ENCODE measurements at places on chromosomes 6 and 20.

DNA sequence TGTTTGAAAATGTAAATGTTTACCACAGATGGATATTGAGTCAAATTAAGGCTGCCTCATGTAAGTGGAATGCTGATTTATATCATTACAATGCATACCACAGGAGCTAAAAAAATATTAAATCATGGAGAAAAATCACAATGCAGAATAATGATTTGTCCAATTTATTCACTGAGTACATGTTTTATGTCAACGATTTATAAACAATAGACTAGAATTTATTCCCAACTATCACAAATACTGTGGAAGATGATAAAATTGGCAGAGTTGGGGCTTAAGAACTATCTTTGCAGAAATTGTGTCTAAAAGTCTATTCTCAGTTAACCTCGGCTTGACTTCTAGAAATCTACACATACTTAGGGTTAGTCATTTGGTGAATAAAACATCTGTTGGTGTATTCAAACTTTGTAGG, 472.1 kb upstream of the MARCKS start:
- no peak for DNase-seq

GRCh38 chr6:142913511-142914047, 31.4 kb downstream of the HIVEP2 start:
- DNase-seq = no peak

DNA sequence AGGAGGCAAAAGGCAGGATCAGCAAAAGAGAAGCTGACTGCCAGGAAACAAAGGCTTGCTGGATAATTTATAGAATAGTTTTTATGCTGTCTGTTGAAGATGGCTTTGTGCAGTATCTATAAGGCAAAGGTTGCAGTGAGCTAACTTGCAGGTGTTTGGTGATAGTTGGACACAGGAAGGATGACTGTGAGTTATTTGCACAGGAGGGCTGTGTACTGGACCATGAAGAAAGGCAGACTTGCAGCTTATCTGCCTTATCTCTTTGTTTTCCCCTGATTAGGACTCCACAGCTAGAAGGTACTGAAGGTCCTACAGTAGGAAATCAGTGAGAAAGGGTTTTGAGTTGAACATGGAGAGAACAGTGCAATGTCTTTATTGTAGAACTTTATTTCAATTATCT, 2.1 kb downstream of the BTN1A1 start:
- peak; percentile 27 for DNase-seq

- no peak for DNase-seq
Observed at GRCh38 chr6:153872946-153873345, 166.1 kb upstream of the OPRM1 start.

DNA sequence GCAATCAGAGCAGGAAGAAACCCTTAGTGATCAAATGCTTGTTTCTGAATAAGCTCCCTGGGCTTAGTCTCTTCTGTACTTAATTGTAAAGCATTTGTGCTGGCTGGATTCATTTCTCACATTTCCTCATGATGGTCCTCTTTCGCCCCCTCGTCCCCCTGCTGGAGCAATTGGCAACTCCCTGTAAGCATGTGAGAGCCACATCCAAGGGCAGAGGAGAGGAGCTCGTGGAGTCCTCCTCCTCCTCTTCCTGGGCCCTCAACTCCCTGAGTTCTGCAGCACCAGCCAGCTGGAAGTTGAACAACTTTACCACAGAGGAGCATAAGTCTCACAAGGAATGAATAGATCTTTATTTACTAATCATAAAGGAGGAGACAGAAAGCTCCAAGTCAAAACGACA, 12.6 kb downstream of the ANKEF1 start:
- DNase-seq = peak; percentile 20

DNA sequence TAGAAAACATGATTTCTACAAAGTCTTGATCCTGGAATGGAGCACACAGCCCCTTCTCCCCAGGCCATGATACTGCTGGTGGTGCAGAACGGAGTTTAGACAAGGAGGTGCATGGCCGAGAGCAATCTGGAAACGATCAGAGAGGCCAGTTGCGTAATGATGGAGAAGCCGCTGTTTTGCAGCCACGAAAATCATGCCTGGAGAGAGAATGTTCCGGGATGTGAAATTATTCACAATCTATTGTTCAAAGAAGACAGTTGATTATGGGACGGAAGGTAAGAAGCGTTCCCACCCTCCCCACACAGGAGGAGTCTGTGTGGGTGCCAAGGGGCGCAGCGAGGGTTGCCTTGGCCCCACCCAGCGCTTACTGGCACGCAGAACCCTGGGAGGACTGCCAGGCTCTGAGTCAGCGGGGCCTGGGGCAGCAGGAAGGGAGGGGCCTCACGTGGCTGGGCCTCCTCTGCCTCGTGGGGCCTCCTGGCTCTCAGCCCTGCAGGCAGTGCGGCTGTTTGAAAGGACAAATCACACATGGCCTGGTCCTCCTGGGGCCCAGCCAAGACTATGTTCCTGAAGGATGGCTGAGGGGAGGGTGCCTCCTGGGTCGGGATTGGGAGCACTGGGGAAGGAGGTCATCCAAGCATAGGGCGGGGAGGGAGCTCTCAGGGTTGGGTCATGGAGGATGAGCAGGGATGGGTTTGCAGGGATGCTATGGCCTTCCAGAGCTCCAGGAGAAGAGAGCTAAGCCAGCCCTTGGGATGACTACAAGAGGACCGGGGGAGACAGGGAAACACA, 8.7 kb upstream of the AP5S1 start:
- DNase-seq = peak; percentile 77

DNA sequence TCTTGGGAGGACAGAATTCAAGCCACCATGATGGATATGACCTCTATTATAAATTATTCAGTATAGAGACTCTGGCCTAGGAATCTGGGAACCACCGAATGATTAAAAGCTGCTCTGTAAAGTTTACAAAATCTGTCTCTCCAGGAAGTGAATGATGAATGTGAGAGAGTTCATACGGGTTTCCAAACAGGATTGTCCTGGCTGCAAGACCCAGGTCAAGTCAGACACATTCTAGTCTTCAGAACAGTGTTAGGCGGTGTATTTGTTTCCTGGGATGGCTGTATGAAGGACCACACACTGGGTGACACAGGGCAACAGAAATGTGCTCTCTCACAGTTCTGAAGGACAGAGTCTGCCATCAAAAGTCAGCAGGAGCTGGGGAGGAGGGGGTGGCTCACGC, 222.4 kb downstream of the ZNF217 start:
- DNase-seq = no peak

- no peak for DNase-seq
Observed at GRCh38 chr6:162690158-162690557, 37.4 kb downstream of the PRKN start.

- no peak for DNase-seq
Observed at GRCh38 chr6:131660195-131660594, 23.1 kb downstream of the ENPP3 start.

GRCh38 chr20:12072954-12073264, 155.2 kb downstream of the BTBD3 start:
- no peak for DNase-seq

DNA sequence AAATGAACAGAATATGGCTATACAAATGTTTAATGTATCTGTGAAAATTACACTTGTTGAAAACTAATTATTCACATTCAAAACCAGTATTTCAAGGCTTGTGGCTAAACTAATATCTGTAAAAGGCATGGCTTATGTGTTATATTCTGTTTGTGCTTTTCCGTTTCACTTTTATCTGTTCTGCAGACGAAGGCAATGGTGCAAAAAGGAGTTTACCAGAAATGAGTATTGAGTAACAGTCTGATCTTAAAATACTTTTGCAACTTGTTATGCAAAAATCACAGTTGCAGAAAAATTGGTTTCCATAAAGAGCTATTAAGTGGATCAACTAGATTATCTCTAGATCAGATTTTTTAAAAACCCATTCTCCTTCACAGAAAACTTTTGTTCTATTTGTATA, 9.4 kb upstream of the STX11 start:
- no peak for DNase-seq

DNA sequence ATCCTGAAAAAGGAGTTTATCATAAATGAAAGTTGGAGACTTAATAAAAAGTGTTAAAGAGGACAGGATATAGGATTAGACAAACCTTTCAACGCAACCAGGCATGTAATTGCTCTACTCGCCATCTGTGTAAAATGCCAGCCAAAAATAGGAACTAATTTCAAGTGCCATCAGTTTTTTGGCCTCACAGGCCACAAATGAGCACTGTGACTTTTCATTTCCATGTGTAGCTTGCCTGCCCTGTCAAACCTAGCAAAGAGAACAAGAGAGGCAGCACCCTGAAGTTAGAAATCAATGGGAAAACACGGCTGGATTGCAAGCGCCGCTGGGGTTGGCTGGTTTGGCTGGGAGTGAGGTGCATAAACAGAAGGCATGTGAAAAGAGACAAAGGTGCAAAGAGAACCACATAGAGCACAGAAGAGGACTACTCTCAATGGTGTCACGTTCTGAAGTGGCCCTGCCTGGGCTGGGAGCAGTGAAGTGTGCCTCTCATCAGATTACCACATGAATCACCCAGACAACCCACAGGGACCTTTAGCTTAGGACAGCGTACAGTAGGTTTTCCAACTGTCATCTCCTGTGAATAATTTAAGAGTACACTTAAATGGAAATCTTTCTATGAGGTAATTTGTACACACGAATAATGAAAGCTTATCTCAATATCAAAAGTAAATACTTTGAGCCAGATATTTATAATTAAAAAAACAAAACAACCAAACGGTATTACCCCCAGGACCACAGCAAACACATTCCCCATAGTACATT, 78.0 kb upstream of the NHSL1 start:
- peak; percentile 87 for DNase-seq

DNA sequence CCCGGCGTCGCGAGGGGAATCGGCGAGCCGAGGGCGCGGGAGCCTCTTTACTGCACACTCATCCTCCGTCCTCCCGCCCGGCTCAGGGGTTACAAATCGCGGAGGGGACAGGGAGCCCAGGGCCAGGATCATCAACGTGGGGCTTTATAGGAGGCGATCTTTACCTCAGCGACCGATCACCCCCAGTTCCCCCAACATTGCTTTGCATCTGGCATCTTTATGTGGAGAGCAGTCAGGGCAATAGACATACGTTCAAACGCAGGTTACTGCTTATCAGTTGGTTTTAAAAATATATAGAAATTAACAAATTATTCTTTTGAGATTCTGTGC, 634 bp downstream of the HSF2 start:
- no peak for DNase-seq

DNA sequence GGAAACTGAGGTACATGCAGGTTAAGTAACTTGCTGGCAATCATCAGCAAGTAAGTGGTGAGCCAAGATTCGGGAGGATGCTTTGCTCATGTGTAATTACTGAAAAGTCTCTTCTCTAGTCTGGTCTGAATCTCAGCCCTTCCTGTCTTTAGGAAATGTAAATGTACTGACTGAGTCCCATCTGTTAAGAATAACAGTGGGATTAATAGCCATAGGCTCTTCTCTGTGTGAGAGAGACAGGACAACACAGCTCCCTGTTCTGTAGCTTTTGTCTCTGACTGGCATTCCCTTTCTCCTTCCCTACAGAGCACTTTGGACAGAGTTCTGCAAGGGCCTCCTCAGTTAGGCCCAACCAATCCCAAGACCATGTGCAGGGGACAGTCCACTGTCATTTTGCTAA, 131.3 kb upstream of the OGFRL1 start:
- DNase-seq = no peak

DNA sequence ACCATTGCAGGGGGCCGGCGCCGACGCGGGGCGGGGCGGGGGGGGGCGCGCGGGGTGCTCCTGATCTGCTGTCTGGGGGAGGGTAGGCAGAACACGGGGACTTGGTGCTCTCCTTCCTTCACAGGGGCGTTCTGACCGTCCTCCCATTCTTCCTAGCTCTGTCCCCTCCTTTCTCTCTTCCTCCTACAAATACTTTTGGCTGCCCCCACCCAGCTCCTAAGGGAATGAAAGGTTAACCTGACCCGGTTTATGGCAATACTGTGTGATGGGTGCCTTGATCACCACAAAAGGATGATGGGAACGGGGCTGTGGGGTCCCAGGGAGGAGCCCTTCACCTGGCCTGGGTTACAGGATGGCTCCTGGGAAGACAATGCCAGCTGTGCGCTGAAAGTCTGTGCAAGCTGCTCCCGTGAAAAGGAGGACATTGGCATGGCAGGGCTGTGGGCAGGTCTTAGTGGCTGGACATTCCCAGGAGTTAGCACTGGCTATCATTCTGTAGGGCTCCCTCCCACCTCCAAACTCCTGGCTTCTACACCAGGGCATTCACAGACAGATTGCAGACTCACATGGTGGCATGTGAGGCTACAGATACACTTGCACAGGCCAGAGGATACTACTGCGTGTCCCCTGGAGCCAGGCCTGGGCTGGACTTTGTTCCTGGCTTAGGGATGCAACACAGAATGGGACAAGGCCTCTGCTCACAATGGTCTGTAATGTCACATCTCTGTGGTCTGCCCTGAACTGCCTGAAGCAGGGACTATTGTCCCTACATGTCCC, 1.9 kb upstream of the TPD52L2 start:
- DNase-seq = no peak

DNA sequence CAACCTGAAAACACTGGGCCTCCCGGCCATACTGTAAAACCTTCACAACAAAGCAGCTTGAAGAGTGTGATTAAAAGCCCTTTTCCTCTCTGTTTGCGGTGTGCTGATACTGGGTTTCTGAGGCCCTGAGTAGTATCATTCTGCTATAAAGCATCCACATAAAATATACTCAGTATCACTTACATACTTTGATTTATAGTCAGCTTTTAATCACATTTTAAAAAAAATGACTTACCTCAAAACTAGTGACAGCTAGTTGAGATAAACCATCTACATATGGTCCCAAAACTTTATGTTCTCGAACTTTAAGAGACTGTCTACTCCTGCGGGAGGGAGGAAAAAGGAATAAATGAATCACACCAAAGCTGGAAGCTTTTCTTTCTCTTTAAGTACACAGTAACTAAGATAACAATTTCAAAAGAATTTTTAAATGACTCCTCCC, 135.7 kb downstream of the KIF13A start:
- no peak for DNase-seq

GRCh38 chr6:10550764-10551163, 29.6 kb downstream of the GCNT2 start:
- no peak for DNase-seq

DNA sequence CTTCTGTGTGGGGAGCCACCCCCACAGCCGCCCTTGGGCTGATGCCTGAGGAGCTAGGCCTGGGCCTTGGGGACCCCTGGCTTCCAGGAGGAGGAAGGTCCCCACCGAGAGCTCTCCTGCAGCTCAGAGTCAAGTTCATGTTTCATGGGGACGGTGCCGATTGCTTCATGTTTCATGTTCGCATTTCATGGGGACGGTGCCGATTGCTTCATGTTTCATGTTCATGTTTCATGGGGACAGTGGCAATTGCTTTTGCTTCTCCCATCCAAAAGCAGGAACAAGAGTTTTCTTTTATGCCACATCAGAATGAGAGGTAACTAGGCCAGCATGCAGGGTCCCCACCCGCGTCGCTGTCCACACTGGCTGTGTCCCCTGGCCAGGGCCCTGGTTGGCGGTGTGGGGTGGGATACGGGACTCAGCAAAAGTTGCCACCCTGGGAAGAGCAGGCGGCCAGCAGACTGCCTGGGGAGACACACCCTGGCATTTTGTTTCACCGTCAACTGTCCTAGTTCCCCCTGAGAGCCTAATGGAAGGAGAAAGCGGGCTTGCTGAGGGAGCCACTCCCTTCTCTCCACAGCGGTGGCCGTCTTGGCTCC, 46.0 kb downstream of the DACT2 start:
- no peak for DNase-seq

DNA sequence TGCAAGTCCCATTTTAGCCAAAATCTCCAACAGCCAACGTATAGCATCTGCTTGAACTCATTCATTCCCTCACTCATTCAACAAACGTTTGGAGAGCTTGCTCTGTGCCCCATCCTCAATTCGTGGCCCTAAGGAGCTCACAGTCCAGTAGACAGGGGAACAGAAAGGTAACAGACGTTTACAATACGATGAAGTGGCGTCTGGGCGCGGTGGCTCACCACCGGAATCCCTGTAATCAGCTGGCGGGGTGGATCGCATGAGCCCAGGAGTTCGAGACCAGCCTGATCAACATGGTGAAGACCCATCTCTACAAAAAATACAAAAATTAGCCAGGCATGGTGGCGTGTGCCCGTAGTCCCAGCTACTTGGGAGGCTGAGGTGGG, 790 bp upstream of the E2F1 start:
- DNase-seq = no peak

All from SHP77 (cell line).